ENCODE measurements at places on chromosomes 4 and X.

DNA sequence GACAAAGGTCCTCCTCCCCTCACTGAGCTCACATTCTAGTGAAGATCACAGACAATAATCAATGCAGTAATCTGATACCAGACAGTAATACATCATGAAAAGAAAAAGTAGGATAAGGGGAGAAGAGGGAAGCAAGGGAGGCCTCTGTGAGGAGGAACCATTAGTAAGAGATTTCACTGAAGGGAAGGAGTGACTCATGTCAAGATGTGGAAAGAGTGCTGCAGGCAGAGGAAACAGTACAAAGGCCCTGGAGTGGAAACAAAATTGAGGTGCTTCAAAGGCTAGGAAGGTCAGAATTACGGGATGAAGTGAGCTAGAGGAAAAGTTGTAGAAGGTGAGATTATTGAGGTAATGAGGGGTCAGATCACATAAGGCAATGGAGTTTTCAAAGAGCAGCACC lies 38.1 kb downstream of the LAMTOR3 start:
- DNase-seq = peak; percentile 33

- DNase-seq = peak; percentile 49
Measured at GRCh38 chrX:44244008-44244407, 99.5 kb downstream of the EFHC2 start.

DNA sequence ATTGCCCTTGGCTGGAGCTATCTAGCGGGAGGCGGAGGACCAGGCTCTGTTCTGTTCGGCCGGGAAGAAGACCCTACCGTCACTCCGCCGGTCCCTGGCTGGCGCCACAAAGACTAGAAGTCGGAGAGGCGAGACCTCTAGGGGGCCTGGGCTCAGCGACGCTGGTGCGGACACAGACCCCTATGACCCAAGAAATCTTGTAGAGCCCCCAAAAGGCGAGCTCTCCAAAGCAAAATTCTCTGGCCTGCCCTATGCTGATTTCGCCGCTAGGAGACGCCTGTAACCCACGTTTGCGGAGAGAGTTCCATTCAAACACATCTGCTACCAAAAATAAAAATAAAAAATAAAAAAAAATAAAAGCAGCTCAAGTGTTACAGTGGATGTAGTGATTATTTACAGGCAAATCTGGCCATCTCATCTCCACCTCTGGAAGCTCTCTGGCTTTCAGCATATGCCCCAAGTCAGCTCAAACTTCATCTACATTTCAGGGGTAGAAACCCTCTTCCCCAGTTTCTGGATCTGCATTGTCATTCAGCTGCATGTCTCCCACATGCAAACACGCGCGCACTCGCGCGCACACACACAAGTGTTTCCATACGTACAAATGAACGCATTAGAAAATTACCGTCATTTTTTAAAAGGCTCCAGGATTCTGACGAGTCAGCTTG lies 2.4 kb upstream of the PCDH10 start:
- peak; percentile 65 for DNase-seq

- no peak for DNase-seq
Measured at GRCh38 chr4:31104043-31104442, 383.9 kb downstream of the PCDH7 start.

DNA sequence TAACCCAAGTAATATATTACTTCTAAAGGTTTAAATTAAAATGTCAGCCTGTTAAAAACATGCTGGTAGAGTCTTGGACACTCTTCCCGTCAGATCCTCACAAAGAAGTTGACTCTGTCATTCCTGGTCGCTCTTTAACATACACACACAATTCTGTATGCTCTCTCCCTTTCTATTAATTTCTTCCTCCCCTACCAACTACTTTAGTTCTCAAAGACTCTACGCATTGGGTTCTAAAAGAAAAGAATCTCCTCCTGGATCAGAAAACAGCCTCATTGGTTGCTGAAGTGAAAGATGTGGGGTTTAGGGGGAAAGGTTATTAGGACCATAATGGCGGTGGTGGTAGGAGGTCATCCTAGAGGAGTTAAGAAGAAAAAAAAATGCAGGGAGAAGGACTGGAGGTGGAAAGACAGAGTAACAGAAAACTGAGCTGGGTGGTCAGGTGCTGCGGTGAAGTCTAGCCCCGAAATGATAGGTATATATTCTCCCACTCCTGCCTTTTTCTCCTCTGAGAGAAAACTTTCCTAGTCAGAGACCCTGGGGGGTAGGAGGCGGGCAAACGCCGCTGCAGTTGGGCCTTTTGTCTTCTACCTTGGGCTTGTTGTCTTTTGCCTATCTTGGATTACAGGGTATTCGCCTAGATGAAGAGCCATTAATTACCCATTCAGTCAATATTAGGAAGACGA lies 5.2 kb upstream of the PITX2 start:
- DNase-seq = no peak

- no peak for DNase-seq
Measured at GRCh38 chr4:141763374-141763773, 127.0 kb downstream of the IL15 start.

DNA sequence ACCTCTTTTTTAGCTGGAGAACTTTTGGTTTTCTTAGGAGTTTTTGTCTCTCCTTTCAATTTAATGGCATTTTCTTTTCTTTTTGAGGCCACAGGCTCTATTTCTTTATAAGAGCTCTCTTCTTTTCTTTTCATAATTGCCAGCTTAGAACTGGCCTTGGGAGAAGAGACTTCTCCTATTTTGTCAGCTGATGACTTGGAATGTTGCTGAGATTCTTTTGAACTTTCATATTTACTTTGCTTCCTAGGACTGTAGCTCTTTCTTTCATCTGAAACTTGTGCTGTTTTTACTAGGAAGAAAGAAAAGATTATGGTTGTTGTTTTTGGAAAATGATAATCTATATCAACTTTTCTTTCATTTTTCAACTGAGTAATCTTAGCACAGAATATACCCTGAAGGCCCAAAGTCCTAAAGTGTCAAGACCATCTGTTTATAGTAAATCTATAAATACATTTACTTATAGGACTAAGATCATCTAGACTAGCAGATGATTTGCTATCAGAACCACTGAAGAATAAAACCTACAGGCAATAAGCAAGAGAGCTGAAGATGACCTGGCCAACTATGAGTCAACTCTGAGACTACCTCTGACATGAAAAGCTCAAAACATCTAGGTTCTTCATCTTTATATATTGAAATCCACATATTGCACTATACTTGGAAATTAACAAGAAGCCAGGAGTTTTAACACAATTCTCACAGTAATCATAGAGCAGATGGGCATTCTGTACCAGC lies 45.6 kb downstream of the RFC1 start:
- DNase-seq = no peak

DNA sequence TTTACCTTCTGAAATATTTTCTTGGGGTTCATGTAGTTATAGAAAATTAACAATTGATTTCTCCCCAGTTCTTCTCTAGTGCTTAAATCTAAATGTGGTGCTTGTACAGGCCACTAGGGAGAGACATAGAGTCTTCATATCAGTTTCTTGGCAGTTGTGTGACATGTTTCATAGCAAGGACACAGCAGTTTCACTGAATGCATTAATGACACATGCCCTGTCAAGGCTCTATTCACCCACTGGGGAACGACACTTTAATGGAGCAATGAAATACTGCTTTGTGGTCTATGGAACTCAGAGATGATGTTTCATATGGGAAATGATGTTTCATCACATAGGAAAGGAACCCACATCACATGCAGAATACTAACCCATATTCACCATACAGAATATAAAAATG lies 2.8 kb downstream of the VEGFC start:
- peak; percentile 94 for DNase-seq

- peak; percentile 42 for DNase-seq
Measured at GRCh38 chr4:95889662-95890061, 49.8 kb downstream of the PDHA2 start.

- DNase-seq = peak; percentile 56
Measured at GRCh38 chr4:176981551-176981950, 188.8 kb upstream of the VEGFC start.

GRCh38 chrX:15600745-15601144 lies at the start of gene ACE2:
Gene ACE2, minus strand, starts transcription at chrX:15600960. Its CDS starts 49 bp downstream, at chrX:15600911.
- DNase-seq = no peak

DNA sequence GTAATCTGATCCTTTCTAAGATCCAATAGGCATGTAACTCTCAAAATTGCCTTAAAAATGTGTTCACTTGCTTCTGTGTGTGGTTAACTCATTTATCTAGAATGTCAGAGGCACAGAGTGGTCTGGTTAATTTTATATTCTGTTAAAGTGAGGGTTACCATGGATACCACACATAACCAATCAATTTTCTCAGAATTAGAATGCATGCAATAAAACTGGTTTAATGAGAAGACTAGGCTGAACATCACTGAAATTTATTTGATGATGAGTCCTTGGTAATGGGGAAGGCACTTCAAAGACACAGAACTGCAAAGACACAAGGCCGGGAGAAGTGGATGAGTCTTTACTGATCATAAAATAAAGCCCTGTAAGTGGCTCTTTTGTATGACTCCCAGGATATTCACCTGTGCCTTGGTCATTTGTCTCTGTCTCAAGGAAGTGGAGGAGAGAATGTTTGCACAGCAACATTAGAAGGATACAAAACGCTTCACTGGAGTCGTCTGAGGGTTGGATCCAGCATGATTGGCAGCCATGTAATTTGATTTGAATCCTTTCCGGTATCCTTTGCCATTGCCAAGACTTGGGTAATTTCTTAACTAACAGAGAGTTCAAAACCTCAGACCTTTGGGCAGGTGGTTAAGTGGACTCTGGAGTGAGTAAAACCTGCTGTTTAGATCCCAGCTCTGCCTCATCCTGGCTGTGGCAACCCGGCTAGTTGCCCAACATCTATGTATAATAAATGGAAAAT lies 94.0 kb upstream of the RBPJ start:
- no peak for DNase-seq

GRCh38 chr4:183790661-183791060 lies 114.4 kb upstream of the STOX2 start:
- DNase-seq = no peak
